Cardiac atrium fibroblast (primary cell): ENCODE measurements at places on chromosomes 4 and X. TPM values are rescaled to one million over a fixed set of nuclear protein-coding genes. Genes with fewer than 3 reads are reported as not detected.

Gene SUPT20HL2
- total RNA-seq = not detected in 2 replicates

Gene SLC10A4
- total RNA-seq = not detected in 2 replicates

Gene PNMA5
- total RNA-seq = not detected in 2 replicates

Gene ENOX2
- 5.1 and 6.0 TPM in 2 replicates for total RNA-seq

Gene SRP72
- 46.2 and 50.7 TPM in 2 replicates for total RNA-seq

Gene LONRF3
- total RNA-seq = 0.18 TPM in 1 of 2 replicates, not detected in the other

Gene LIAS
- 4.9 and 6.5 TPM in 2 replicates for total RNA-seq

Gene DSPP
- not detected in 2 replicates for total RNA-seq

Gene UBA1
- 132 and 160 TPM in 2 replicates for total RNA-seq

Gene NXF2B
- not detected in 2 replicates for total RNA-seq

Gene EGFL6
- not detected in 2 replicates for total RNA-seq

Gene NAT8L
- total RNA-seq = under 0.01 and 0.36 TPM in 2 replicates

Gene KIAA1210
- not detected in 2 replicates for total RNA-seq

Gene FOXR2
- not detected in 2 replicates for total RNA-seq

Gene STATH
- not detected in 2 replicates for total RNA-seq

Gene TEX13C
- not detected in 2 replicates for total RNA-seq

Gene GUCY1B1
- total RNA-seq = 3.4 and 4.5 TPM in 2 replicates

Gene ZDHHC15
- total RNA-seq = under 0.01 TPM in 1 of 2 replicates, not detected in the other

Gene CSAG2
- not detected in 2 replicates for total RNA-seq

Gene GAGE2A
- not detected in 2 replicates for total RNA-seq

Gene DLG3
- 3.4 and 8.5 TPM in 2 replicates for total RNA-seq

Gene KDR
- 9.9 and 13.1 TPM in 2 replicates for total RNA-seq

Gene FBXW7
- 14.4 and 27.4 TPM in 2 replicates for total RNA-seq

Gene NEUROG2
- not detected in 2 replicates for total RNA-seq

Gene EVC2
- total RNA-seq = 5.2 and 7.9 TPM in 2 replicates

Gene FAM241A
- total RNA-seq = 3.4 and 3.8 TPM in 2 replicates

Gene CENPVL2
- total RNA-seq = not detected in 2 replicates

Gene KLB
- total RNA-seq = not detected in 2 replicates

Gene NSD2
- 15.2 and 21.9 TPM in 2 replicates for total RNA-seq

Gene UPF3B
- 1.1 and 1.3 TPM in 2 replicates for total RNA-seq

Gene HS6ST2
- under 0.01 TPM in 1 of 2 replicates, not detected in the other for total RNA-seq

Gene GPR173
- total RNA-seq = 1.3 TPM in 2 replicates

Gene GAGE10
- not detected in 2 replicates for total RNA-seq

Gene TBC1D9
- 20.9 and 23.7 TPM in 2 replicates for total RNA-seq

Gene MEPE
- total RNA-seq = not detected in 2 replicates

Gene DUSP21
- total RNA-seq = not detected in 2 replicates

Gene MAGEA9B
- total RNA-seq = not detected in 2 replicates

Gene PAGE5
- total RNA-seq = not detected in 2 replicates

Gene DEFB131A
- total RNA-seq = not detected in 2 replicates

Gene PDCL2
- not detected in 2 replicates for total RNA-seq

Gene TRIML2
- total RNA-seq = not detected in 2 replicates

Gene VCX3A
- total RNA-seq = not detected in 2 replicates

Gene LEF1
- total RNA-seq = 1.3 TPM in 1 of 2 replicates, not detected in the other

Gene KLF8
- total RNA-seq = 1.4 and 2.1 TPM in 2 replicates

Gene LGI2
- total RNA-seq = 0.81 TPM in 1 of 2 replicates, not detected in the other

Gene EPHA5
- total RNA-seq = 1.1 and 2.3 TPM in 2 replicates

Gene ZNF157
- total RNA-seq = not detected in 2 replicates

Gene TNMD
- not detected in 2 replicates for total RNA-seq

Gene MID1IP1
- total RNA-seq = 32.5 and 41.5 TPM in 2 replicates

Gene PDS5A
- total RNA-seq = 29.4 and 37.7 TPM in 2 replicates

Gene ADH1B
- total RNA-seq = 31.3 and 59.8 TPM in 2 replicates

Gene BANK1
- total RNA-seq = 0.32 and 0.72 TPM in 2 replicates

Gene CXXC4
- total RNA-seq = not detected in 2 replicates
